ENCODE measurements at places on chromosomes 16 and 17.

- peak; percentile 50 for DNase-seq
Observed at GRCh38 chr16:53092284-53092683, 37.5 kb downstream of the CHD9 start.

GRCh38 chr17:79844869-79845600 lies 5.8 kb upstream of the CBX4 start:
- DNase-seq: peak; percentile 58

DNA sequence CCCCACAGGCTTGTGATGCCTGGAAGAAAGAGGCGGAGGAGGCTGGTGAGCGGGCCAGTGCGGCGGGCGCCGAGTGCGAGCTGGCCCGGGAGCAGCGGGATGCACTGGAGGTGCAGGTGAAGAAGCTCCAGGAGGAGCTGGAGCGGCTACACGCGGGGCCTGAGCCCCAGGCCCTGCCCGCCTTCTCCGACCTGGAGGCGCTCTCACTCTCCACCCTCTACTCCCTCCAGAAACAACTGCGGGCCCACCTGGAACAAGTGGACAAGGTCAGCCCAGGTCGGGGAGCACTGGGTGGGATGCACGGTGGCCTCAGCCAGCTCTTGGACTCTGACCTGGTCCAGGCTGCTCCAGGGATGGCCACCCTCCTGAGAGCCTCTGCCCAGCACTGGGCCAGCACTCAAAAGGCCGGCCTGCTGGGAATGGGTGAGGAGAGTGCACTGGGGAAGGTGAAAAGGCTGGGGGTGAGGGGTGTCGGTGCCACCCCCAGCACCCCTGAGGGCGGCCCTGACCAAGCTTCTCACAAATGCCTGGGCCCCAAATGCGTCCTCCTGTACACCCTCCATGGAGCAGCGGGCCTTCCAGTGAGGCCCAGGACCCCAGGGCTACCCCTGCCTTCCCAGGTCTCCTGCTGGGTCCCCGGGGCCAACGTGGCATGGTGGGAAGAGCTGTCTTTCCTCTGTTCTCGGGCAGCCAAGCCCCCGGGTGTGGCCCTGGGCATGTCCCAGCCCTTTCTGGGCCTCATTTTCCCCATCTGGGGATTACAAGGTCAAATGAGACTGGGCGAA lies 20.8 kb downstream of the UNC13D start:
- no peak for DNase-seq

DNA sequence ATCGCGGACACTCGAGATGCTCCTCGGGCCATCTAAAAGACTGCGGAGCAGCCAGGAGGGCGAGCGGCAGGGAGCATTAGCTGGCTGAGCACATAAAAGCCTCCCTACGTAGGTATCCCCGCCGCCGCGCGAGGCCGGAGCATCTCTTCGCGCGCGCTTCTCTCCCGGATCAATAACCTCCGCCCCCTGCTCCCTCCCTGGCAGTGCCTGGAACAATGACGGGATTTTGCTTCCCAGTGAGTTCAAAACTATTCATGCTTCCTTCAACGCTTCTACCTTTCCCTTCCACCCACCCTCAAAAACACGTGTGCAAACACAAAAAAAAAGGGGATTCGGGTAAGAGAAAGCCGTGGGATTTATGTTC lies 984 bp downstream of the CENPV start:
- DNase-seq: peak; percentile 32

DNA sequence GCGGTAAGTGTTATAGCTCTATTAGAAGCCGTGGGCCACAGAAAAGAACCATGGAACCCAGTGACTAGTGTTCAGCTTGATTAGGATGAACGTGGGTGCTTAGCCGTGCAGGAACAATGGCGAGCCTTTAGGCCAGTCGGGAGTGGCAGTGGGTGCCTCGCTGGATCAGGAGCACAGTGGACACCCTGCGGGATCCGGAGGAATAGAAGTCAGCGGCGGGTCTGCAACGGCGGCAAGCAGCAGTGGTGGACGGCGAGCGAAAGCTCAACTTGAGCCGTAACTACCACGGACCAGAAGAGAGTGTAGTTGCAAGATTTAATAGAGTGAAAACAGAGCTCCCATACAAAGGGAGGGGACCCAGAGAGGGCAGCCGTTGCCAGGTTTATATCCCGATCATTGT lies 37.3 kb upstream of the CDH15 start:
- DNase-seq: no peak

- DNase-seq: no peak
Observed at GRCh38 chr17:75111777-75112335, 2.1 kb downstream of the ARMC7 start.

- no peak for DNase-seq
Observed at GRCh38 chr16:30438835-30439234, 6.8 kb downstream of the SEPHS2 start.

GRCh38 chr16:73046849-73047214 lies 1.1 kb downstream of the ZFHX3 start:
- DNase-seq: no peak

DNA sequence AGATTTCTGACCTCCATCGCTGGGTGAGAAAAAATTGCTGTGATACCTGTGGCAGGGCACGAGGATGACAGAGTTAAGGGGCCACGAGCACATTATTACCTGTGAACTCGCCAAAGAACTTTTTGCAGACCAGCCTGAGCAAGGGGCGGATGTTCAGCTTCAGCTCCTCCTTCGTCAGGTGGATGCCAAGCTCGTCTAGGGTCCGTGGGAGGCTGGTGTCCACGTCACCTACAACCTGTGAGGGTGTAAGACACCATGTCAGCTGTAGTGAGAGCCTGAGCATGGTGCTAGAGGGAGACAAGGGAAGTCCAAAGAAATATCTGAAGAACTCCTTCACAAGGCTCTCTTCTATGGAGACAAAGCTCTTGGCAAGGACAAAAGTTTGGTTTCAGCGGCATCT lies 17.1 kb downstream of the HIGD1B start:
- DNase-seq: no peak

- DNase-seq: peak; percentile 11
Observed at GRCh38 chr17:56141046-56141839, 12.0 kb upstream of the ANKFN1 start.

GRCh38 chr17:48113201-48113676 lies 5.7 kb downstream of the SNX11 start:
- DNase-seq: peak; percentile 59

- DNase-seq: peak; percentile 41
Observed at GRCh38 chr16:12721841-12722421, 81.8 kb downstream of the CPPED1 start.

- DNase-seq: no peak
Observed at GRCh38 chr17:63452046-63452961, 6.2 kb upstream of the CYB561 start.

DNA sequence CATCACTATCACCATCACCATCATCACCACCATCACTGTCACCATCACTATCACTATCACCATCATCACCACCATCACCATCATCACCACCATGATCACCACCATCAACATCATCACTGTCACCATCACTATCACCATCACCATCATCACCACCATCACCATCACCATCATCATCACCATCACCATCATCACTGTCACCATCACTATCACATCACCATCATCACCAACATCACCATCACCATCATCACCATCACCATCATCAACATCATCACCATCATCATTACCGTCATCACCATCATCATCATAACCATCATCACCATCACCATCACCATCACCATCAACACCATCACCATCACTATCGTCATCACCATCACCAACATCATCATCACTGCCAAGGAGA lies 273.8 kb downstream of the FOXL1 start:
- no peak for DNase-seq

DNA sequence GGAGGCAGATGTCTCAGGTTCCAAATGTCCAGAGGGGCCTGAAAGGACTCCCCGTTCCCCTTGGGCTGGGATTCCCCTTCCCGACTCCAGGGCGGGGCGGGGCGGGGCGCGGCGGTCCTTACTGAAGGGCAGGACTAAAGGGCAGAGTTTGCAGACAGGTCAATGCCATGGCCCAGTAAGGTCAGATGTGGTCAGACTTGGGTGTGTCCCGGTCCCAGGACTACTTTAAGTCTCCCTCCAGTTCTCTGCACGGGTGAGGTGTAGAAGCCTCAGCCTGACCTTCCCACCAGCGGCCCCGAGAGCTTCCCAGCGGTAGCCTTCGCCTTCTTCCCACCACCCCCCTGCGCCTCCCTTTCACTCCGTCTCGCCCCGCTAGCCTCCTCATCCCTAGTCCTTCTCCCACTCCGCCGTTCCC lies 532 bp downstream of the KDM6B start:
- peak; percentile 57 for DNase-seq

- no peak for DNase-seq
Observed at GRCh38 chr17:977166-977565, 2.4 kb downstream of the NXN start.

DNA sequence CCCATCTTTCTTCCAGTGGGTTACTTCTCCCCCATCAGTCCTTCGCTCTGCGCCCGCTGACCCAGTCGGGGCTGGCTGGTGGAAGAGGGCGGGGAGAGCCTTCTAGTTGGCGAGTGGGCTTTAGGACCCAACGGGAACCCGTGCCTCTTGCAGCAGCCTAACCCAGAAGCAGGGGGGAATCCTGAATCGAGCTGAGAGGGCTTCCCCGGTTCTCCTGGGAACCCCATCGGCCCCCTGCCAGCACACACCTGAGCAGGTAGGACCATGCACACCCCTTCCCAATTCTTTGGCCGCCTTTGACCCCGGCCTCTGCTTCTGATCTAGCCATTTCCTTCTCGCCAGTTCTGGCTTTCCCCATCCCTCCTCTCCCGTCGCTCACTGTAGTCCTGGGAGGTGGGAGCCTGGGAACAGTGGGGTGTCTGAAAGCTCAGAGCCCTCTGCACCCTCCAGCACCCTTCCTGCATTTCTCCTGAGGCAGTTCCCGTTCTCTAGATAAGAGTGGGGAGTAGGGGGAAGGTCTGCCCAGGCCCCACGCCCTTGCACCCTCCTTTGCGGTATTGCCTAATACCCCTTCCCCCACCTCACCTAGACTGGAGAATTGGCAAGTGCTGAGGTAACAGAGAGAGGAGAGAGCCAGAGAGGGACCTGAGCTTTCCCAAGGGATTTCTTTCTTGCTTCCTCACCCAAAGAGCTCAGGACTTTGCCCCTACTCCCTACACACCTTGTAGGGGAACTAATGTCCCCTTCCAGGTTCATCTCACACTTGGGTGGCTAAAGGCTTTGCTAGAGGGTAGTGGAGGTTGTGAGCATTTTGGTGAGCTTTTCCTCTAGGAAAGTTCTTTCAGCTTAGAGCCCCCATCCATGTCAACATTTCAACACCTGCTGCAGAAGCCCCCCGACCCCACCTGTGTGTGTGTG lies at the start of gene RARA:
Gene RARA, plus strand, starts transcription at position 150 of the 918 bp plus-strand sequence. CDS start 22,039 bp downstream, outside the sequence.
- peak; percentile 84 for DNase-seq

GRCh38 chr17:43917348-43918025 lies 10.2 kb upstream of the MPP2 start:
- DNase-seq: no peak

- DNase-seq: no peak
Observed at GRCh38 chr17:1074886-1075605, 78.1 kb downstream of the TIMM22 start.

DNA sequence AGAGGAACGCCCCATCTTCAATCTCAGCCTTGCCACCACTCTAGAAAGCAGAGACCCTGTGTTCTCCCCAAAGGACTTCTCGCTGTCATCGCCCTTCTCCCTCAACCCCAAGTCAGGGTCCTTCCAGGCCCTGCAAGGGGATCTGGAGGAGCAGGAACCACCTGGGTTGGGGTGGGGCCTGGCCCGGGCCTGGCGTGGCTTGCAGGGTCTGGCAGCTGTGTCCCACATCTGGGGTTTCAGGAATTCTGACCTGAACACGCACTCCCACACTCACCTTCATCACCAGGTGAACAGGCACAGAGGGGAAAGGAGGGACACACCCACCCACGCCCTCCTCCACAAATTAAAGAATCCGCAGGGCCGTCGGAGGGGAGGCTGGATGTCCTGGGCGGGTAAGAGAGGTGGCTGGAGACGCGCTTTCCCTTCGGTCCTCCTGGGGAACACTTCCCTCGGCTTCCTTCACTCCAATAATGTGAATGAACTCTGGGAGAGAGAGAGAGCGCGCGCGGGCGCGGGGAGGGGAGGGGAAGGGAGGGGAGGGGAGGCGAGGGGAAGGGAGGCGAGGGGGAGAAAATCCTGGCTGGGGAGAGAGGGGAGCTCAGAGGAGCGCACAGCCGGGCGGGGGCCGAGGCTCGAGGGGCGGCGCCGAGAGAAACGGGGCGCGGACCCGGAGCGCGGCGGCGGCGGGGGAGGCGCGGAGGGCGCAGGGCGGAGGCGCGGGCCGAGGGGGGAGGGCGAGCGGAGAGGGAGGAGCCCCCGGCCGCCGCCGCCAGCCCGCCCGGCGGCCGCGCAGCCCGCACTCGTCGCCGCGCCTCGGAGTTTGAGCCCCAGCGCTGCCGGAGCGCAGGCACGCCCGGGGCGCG lies at the start of gene CACNG4:
Gene CACNG4, plus strand, starts transcription at position 799 of the 863 bp plus-strand sequence. CDS start 205 bp downstream, outside the sequence.
- DNase-seq: peak; percentile 78

- peak; percentile 15 for DNase-seq
Observed at GRCh38 chr16:67932462-67932840, 789 bp upstream of the CTRL start.

- DNase-seq: no peak
Observed at GRCh38 chr17:81461607-81462500, 50.7 kb downstream of the ACTG1 start.

GRCh38 chr16:66701026-66701425 lies 4.5 kb upstream of the CMTM4 start:
- DNase-seq: no peak

GRCh38 chr17:59914274-59914854 lies 21.4 kb downstream of the RPS6KB1 start:
- peak; percentile 54 for DNase-seq

- DNase-seq: no peak
Observed at GRCh38 chr17:59067340-59067739, 39.3 kb downstream of the TRIM37 start.

DNA sequence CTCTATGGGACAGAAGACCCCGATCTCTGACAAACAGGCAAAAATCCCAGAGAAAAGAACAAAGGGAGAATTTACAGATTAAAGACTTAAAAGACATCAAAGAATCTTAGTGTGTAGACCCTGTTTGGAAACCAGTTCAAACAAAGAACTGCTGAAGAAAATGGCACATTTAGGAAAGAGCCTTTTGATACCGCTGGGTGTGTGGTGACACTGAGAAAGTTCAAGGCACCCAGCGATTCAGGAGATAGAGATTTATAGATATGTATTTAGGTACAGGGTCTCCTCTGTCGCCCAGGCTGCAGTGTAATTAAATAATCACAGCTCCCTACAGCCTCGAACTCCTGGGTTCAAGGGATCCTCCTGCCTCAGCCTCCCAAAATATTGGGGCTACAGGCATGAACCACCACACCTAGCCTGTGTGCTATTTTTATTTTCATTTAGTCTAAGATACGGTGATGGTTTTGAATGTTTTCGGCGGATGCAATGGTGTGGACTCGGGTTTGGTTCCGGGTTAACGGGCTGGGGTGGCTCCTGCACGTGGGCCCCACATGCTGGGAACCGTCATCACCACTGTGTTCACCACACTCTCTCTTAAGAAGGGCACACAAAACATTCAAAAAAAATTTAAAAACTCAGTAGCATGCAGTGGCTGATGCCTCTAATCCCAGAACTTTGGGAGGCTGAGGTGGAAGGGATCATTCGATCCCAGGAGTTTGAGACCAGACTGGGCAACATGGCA lies 114.0 kb downstream of the ZNF778 start:
- DNase-seq: no peak

All from muscle of leg (tissue), 16 donors.